ENCODE measurements at places on chromosomes 11 and 22.
A peak's percentile ranks its signal among the peaks of the same experiment; 100 is the strongest.

- peak; percentile 79 for DNase-seq
These were observed 522.3 kb downstream of the BRD1 start for GRCh38 chr22:49305214-49305965.

GRCh38 chr22:29539105-29539504 lies 14.5 kb downstream of the THOC5 start:
- DNase-seq: no peak

- no peak for DNase-seq
These were observed 27.9 kb downstream of the YPEL1 start for GRCh38 chr22:21707677-21708076.

DNA sequence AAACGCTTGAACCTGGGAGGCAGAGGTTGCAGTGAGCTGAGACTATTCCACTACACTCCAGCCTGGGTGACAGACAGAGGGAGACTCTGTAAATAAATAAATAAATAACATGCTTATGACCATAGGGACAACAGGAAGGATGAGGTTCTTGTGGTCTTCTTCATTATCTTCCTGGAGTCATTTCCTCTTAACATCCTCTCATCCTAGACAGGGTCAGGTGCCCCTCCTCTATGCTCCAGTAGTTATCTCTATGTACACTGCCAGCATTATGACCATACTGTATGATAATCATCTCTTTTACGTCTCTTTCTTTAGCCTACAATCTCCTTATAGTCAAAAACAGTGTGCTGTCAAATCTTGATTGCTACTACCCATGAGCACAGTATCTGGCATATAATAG lies 17.7 kb downstream of the RAB30 start:
- no peak for DNase-seq

DNA sequence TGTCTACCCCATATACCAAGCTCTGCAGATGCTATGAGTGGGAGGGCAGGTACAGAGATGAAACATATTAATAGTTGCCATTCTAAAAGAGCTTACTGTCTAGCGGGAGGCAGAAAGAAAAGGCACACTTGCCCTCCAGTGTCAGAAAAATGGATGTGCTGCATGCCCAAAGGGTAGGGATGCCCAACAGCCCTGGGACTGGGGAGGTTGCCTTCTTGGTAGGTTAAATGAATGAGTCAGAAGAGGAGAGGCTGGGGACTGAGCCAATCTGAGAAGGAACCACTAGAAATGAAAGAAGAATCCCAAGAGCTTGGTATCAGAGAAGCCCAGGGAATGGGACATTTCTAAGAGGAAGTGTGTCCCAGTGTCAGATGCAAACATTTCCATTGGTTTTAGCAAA lies 1.2 kb downstream of the BIRC3 start:
- DNase-seq: peak; percentile 56

DNA sequence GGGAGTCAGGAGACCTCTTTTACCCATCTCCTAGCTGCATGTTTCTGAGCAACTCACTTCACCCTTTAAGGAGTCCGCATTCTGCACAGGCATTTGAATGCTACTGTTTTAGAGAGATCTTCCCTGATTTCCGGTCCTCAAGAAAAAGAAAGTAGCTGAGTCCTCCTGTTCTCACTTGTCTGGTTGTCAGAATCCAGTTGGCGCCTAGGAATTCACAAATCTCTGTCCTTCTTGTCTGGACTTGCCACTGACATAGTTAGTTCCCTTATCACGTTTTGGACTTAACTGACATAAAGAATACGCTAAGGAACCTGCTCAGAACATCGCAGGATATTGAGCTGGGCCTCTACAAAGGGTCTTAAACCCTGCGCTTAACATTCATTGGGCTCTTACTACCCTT lies 61.3 kb upstream of the OR5P2 start:
- no peak for DNase-seq

GRCh38 chr11:31492320-31492913 lies 17.0 kb downstream of the IMMP1L start:
- DNase-seq: no peak

DNA sequence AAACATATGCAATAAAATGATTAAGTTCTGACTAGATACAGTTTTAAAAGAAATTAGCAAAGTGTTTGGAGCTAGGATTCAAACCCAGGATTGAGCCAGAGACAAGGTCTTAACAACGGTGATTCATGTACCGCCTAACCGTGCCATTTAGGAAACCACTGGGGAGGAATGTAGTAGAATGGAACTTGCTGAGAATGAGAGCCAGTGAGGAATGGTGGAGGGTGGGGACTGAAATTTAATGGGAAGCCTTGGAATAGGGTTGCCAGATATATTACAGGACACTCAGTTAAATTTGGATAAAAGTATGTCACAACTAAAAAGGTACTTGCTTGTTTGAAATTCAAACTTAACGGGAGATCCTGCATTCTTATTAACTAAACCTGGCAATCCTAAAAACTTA lies 30.4 kb upstream of the TMEM86A start:
- DNase-seq: no peak

- no peak for DNase-seq
These were observed 434.7 kb downstream of the TBC1D22A start for GRCh38 chr22:47196881-47197772.

DNA sequence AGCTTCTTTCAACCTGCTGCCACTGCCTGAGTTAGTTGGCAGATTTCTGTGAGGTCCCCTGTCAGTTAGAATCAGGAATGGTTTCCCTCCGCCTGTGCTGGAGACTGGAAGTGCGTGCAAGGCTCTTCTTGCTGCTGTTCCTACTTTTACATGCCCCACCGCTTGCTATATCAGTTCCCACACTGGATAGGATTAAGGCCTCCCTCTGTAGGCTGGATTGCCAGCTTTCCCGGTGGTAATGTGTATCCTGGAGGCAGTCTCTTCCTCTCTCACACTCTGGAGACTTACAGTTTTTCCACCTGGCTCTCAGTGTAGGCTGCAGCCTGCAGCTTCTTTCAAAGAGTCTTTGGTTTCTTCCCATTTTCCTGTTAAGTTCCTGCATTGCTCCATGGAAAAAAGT lies 66.5 kb downstream of the ARHGAP42 start:
- DNase-seq: no peak

DNA sequence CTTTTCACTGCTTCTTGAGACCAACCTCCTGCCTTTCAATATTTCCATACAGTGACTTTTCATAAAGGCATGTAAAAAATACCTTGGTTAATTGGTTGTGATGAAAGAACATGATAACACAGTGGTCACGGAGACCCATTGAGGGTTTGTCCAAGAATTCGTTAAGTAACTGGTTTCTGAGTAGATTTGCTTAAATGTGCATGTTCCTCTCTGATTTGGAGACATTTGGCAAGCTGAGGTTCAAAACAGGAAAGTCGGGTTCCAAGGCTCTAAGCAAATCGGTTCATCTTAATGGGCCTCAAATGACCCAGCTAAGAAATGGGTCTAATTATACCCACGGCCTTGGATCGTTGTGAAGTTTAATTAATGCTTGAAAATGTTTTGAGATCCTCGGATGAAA lies 36.9 kb upstream of the CCND1 start:
- DNase-seq: no peak

- DNase-seq: no peak
These were observed 28.2 kb downstream of the A4GALT start for GRCh38 chr22:42692239-42693054.

- DNase-seq: no peak
These were observed 16.2 kb upstream of the EIF4G2 start for GRCh38 chr11:10824888-10825287.

- no peak for DNase-seq
These were observed 42.1 kb downstream of the PPARA start for GRCh38 chr22:46192210-46192993.

GRCh38 chr22:44625981-44626687 lies 75.9 kb upstream of the PRR5 start:
- peak; percentile 77 for DNase-seq

DNA sequence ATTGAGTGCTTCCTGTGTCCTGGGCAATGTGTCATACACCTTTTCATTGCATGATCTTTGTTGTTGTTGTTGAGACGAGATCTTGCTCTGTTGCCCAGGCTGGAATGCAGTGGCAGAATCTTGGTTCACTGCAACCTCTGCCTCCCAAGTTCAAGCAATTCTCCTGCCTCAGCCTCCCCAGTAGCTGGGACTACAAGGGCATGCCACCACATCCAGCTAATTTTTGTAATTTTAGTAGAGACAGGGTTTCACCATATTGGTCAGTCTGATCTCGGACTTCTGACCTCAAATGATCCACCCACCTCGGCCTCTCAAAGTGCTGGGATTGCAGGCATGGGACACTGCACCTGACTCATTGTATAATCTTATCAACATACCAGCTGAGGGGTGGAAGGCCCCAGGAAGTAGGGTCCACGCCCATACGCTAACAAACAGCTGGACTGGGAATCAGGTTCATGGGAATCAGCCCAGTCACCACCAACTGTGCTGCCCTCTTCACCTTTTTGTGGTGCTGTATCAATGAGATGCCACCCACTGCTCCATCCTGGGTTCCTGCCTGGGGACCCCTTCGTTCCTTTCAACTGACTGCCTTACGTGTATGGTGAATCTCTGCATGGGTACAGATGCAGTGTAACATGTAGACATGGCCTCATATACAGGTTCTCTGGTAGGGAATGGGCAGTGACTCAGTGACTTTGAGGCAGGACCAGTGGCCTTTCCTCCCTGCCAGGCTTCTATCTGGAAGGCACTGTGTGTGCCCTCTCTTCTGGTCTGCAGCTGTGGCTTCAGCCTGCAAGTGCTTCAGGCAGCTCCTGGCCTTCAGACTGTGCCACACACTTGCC lies 32.5 kb upstream of the YWHAH start:
- DNase-seq: no peak

DNA sequence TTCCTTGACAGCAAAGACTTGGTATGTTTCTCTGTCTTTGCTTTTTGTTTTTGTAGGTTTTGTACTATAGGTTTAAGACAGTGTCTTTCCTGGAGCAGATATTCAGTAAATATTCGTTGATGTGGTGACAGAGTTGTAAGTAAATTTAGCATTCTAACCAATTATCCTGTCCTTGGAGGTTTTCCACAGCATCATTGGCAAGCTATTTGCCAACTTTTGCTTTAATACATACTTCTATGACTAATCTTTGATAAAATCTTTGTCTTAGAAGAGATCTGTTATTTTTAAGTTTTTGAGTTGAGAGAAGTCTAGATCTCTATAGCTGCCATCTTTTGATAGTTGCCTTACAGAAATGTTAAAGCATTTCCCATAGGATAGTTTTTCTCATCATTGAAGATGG lies 3.8 kb downstream of the USP47 start:
- no peak for DNase-seq

DNA sequence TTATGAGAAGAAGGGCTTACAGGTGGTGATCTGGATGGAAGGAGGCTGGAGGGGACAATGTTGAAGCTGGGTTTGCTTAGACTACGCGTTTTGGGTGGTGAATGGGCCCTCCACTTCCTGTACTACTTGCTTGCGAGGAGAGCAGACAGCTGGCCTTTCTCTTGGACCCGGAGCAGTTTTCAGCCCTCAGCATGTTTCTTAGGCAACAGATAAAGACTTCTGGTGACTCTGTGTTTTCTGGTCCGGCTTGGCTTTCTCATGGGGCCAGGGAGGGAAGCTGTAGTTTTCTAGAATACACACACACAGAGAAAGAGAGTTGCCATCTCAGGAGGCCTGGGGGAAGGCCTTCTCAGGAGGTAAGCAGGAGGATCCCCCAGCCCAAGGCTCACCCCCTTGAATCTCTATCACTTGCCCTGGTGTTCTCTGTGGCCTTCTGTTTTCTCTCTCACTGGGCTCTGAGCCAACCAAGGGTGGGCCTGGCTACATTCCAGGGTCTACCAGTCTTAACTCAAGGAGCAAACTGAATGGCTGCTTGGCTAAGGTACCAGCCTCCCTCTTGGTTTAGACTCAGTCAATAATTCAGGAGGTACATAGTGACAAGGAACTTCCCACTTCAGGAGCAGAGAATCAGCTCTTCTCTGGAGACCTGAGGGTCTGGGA lies 2.4 kb downstream of the CCS start:
- no peak for DNase-seq

DNA sequence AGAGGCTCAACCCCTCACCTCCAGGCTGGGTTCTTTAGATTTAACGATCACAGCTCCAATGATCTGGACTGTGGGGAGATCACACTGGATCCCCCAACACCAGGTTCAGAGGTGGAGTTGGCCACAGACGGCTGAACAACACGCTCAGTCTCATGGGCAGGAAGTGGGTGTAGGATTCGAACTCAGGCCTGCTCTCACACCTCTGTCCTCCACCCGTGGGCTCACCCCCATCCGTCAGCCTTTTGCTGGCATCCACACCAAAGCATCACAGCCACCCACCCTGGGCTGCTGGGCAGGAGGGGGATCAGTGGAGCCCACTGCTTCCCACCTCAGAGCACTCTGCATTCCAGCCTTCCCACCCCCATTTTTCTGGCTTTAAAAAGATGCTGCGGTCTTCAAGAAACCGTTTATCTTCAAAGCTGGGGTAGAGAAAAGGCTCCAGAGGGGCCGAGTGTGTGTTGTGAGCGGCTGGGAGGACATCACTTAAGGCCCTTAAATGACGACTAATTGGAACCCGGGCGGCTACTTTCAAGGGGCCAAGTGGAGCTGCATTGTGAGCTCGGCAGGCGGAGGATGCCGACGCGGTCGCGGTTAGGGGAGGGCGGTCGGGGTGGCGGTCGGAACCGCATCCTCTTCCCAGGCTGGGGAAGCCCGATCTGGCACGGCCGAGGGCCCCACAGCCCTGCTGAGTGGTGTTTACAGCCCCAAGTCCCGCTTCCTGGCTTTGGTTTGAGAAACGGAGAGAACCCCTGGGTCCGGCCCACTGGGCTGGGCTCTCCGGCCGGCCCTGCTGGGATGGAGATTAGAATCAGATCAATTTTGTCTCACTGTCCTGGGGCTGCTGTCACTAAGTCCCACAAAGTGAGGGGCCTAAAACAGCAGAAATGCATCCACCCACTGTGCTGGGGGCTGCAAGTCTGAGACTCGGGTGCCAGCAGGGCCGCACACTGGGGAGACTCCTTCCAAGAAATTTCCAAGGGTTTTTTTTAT lies 15.9 kb upstream of the FGF3 start:
- DNase-seq: peak; percentile 27

GRCh38 chr11:10486161-10486840 lies 31.2 kb downstream of the AMPD3 start:
- DNase-seq: no peak

GRCh38 chr11:11748706-11749365 lies 92.9 kb upstream of the USP47 start:
- DNase-seq: no peak

DNA sequence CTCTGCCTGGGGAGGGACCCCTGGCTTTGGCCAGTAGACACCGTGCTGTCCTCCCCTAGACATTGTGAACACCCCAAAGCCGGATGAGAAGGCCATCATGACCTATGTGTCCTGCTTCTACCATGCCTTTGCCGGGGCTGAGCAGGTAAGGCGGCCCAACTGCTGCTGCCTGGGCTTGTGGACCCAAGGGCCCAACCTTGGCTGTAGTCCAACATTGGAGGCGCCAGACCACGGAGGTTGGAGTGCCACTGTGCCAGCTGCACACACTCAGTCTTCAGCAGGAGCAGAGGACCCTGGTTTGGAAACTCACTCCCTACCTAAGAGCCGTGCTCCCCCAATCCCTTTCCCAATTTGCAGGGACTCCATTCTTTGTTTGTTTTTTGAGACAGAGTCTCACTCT lies 9.4 kb downstream of the ACTN3 start:
- DNase-seq: no peak

All from activated naive CD8-positive, alpha-beta T cell treated with anti-CD3 and anti-CD28 coated beads, Interleukin-2, amount 50 U/mL, for 24 hours (primary cell).